Stimulated activated naive CD8-positive, alpha-beta T cell treated with anti-CD3 and anti-CD28 coated beads, Interleukin-15, Interleukin-2, amounts not matched to agents 100 U/mL and 50 U/mL, for 24 hours (primary cell): ENCODE measurements at places on chromosomes 16 and 17.
A peak's percentile ranks its signal among the peaks of the same experiment; 100 is the strongest.

DNA sequence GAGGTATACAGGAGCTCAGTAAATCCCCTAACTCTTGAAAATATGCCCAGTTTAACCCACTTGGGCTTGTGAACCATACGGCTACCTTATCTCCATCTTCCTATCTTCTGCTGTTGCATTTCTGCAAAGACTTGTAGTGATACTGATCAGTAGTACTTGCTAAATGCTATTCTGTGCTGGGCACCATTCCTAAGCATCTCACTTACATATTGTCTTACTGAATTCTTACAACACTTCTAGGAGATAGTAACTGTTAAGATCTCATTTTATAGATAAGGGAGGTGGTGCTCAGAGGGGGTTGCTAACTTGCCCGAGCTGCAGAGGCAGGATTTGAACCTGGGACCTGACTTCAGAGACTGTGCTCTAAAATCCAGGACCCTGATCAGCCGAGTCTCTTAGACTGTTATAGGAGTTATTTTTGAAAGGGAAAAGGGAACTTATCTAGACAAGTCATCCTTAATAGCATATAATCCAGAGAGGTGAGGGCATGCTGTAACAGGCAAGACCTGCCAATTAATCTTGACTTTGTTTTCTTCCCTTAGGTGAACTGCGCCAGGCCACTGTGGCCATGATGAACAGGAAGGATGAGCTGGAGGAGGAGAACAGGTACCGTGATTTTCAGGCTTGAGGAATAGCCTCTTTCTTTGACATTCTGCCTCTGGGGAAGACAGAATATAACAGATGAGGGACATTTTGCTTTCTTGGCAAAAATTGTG lies 149.7 kb downstream of the SNX29 start:
- no peak for DNase-seq

GRCh38 chr17:81527591-81528383 lies at the start of gene FSCN2:
Gene FSCN2 (plus strand): TSS chr17:81528377. CDS start chr17:81528532, 155 bp downstream.
- no peak for DNase-seq

DNA sequence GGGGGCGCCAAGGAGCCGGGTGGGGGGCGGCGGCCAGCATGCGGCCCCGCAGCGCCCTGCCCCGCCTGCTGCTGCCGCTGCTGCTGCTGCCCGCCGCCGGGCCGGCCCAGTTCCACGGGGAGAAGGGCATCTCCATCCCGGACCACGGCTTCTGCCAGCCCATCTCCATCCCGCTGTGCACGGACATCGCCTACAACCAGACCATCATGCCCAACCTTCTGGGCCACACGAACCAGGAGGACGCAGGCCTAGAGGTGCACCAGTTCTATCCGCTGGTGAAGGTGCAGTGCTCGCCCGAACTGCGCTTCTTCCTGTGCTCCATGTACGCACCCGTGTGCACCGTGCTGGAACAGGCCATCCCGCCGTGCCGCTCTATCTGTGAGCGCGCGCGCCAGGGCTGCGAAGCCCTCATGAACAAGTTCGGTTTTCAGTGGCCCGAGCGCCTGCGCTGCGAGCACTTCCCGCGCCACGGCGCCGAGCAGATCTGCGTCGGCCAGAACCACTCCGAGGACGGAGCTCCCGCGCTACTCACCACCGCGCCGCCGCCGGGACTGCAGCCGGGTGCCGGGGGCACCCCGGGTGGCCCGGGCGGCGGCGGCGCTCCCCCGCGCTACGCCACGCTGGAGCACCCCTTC lies 484 bp downstream of the FZD2 start:
- DNase-seq = peak; percentile 53

DNA sequence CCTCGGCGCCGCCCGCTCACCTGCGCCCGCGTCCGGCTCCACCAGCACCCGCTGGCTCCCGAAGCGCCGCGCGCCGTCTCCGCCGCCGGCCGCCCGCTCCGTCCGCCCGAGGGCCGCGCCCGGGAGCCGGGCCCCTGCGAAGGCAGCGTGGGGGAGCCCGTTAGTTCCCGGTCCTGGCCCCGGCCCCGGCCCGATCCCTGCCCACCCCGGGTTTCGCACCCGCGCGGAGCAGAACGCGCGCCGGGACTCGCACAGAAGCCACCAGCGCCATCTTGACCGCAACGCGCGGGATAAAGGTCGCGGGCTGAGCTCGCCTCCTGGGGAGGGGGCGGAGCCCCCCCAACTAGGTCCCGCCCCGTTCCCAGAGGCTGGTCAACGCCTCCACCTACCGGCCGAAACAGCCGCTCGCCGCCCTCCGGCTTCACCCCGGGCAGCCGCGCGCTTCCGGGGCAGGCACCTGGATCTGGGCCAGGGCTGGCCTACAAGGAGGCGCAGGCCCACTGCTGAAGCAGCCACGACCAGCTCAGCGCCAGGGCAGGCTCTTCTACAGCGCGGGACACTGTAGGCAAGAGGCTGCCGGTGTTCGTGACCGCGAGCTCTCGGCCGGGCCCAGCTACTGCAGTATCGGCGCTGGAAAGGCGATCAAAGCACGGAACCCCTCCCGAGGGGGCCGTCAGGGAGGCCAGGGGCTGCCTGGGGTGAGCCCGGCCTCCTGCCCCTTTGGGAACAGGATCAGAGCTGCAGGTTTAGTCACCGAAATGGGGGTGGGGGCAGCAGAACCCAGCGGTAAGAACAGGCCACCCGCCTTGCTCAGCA lies at the start of gene ECI1:
Gene ECI1 (minus strand): TSS at position 292 of the 816 bp plus-strand sequence. CDS start 21 bp downstream, at position 271.
- DNase-seq = peak; percentile 92

DNA sequence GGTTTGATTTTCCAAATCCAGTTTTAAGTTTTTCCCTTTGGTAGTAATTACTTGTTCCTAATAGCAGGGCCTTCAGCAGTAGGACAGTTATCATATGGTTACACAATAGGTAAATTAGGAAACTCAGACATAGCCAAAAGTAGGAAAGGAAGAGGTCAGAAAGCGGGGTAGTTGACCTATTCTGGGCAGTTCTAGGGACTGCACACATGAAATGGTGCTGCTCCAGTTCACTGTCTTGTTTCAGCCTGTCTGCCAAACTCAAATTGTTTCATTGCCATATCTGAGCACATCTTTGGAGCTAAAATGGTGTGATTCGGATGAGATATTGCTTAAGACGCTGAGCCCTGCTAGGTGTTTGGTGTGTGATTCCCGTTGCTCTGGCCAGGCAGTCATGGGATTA lies 56.7 kb downstream of the TANGO6 start:
- no peak for DNase-seq

GRCh38 chr16:25950586-25951281 lies 259.0 kb downstream of the HS3ST4 start:
- DNase-seq = no peak

DNA sequence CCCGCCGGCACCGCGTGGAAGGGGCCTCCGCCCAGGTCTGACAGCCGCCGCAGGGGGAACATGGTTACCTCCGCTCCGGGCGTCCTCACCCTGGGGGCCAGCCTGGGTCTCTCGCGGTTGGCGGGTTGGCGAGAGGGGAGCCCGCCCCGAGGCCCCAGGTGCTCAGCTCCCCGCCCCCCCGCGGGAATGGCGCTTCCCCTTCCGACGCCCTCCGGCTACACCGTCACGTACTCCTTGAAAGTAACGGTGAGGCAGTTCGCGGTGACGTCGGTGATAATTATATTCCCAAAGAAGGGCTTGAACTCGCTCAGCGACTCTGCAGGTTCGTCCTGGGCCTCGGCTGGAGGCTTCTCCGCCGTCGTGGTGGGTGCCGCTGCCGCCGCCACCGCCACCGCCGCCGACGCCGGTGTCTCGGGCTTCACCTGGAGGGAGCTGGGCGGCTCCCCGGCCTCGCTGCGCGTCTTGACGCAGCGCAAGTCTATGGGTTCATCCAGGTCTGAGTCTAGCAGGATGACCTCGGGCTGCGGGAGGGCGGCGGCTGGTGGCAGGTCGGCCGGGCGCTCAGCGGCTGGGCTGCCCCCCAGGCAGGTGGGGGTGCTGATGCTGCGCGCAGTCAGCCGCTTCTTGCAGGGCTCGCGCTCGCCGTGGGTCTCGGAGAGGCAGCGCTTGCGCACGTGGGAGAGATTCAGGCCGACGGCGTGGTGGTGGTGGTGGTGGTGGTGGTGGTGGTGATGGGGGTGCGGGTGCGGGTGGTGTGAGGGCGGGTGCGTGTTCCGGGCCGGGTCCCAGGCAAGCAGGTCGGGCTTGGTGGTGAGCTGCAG lies 5.3 kb downstream of the CBX4 start:
- DNase-seq = no peak

DNA sequence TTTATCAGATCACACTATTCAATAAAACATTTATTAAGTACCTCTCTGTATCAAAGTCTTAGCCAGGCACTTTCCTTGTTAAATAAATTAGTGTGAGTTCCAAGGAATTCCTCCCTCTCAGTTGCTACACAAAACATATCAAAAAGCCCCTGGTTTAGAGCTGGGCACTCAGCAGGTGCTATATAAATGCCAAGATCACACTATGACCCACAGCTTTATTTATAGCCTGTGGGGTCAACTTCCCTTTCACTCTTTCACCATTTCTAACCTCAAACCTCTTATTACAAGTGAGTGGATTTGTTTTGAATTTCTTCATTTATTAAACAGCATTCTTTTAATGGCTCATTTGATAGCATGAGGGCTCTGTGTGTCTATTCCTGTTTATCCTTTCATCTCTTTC lies 112.6 kb upstream of the MPHOSPH6 start:
- DNase-seq = no peak

GRCh38 chr17:40177275-40177874 lies at the start of gene RAPGEFL1:
Gene RAPGEFL1 (plus strand): TSS chr17:40177470. CDS start chr17:40177862, 392 bp downstream.
- DNase-seq = peak; percentile 89

GRCh38 chr16:10300905-10301304 lies 85.0 kb upstream of the ATF7IP2 start:
- DNase-seq = no peak

DNA sequence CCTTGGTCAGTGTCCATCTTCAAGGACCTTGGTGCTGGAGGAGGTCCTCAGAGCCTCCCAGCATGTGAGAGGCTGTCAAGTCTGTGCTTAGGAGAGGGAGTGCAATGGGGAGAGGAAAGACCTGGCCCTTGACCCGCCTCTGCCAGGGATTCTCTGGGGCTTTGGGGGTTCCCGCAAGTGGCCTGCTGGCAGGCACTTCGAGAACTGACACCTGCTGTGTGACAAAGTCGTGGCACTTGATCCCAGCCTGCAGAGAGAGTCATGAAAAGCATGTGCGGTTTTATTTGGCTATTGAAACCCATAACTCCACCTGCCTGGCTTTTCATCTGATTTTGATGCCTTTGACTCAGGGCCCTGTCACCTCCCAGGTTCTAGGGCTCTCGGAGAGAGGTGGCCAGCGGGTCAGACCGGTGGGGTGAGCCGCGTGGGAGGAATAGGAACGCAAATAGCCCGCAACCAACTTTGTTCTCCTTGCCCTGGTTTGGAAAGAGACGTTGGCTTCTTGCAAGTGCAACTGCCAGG lies 42.8 kb upstream of the GSE1 start:
- DNase-seq = peak; percentile 64
